ENCODE measurements at places on chromosomes 6 and 20. TPM values are rescaled to one million over a fixed set of nuclear protein-coding genes. Genes with fewer than 3 reads are reported as not detected.

Gene HCRTR2
- not detected for total RNA-seq

Gene MOCS3
- 3.6 TPM for total RNA-seq

Gene CTAGE9
- total RNA-seq = not detected

Gene TPBG
- total RNA-seq = 12.8 TPM

Gene GMNN
- total RNA-seq = 18.2 TPM

Gene AGER
- total RNA-seq = 2.7 TPM

Gene PLEKHG1
- total RNA-seq = 49.8 TPM

Gene BNIP5
- 0.10 TPM for total RNA-seq

All from skin of body (tissue), 3 donors.